Stimulated activated CD4-positive, alpha-beta T cell treated with anti-CD3 and anti-CD28 coated beads, Interleukin-1b, Interleukin-23, amount 100 ng/mL, for 1 hour (primary cell): ENCODE measurements at places on chromosomes 7 and 10.

GRCh38 chr10:29287635-29288034, 1.2 kb upstream of the LYZL1 start:
- DNase-seq, result no peak

- no peak for DNase-seq
Observed at GRCh38 chr10:127962205-127962604, 55.3 kb downstream of the PTPRE start.

- no peak for DNase-seq
Observed at GRCh38 chr10:129870474-129870757, 93.7 kb downstream of the EBF3 start.

- no peak for DNase-seq
Observed at GRCh38 chr7:123460616-123461015, 73.8 kb downstream of the IQUB start.

DNA sequence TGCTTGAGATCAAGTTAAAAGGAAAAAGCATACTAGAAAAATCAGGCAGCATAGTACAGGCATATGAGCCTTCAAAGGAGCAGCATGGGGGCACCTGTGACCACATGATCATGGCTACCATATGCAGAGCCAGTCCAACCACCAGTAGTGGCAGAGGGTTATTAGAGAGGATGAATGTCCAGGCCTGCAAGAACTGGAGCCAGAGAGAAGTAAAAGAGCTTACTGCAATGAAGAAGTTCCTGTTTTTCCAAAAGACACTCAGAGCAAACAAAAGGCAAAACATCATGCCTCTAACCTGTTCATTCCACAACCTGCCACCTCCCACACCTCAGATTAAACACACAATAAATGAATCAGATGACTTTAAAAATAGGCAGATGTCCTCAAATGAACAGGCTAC, 99.6 kb upstream of the NAMPT start:
- DNase-seq, result no peak

DNA sequence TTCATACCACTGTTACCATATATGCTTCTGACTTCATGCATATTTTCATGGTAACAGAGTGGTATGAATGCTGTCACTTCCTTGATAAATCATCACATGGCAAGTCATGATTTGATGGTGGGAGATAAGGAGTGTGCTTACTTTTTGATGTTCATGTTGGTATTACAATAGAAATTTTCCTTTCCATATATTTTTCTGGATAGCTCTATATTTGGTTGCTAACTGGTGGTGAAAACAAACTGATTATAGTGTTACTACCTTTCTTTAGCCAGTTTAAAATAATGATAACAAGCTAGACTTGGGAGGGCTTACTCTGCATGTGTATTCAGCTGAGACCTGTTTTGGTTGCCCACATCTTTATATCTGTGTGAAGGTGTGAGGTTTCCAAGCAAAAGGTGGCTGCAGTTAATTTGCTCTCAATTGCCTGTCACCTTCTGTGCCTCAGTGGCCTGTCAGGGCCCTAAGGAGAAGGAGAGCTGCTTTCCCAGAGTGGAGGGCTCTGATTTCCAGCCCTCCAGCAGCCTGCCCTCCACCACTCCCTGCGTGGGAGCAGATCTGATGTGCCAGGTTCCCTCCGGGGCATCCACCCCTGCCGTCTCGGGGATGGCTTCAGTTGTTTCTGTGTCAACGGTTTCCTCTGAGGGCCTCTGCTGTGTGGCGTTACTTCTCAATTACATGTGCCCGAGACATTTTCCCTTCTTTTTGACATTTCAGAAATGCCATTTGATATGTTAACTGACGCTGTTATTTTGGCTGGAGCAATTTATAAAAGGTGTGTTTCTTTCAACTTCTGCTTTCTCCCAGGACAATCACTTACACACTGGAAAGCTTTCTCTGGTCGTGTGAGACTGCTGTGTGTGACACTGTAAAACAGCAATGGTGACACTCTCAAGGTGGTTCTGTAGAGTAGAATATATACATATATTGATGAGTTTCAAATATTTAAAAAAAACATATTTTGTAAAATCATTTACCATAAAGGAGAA, 107.7 kb upstream of the KLF6 start:
- no peak for DNase-seq
